Activated naive CD8-positive, alpha-beta T cell treated with anti-CD3 and anti-CD28 coated beads, Interleukin-2, amount 50 U/mL, for 24 hours (primary cell): ENCODE measurements at places on chromosomes 6 and 20.

DNA sequence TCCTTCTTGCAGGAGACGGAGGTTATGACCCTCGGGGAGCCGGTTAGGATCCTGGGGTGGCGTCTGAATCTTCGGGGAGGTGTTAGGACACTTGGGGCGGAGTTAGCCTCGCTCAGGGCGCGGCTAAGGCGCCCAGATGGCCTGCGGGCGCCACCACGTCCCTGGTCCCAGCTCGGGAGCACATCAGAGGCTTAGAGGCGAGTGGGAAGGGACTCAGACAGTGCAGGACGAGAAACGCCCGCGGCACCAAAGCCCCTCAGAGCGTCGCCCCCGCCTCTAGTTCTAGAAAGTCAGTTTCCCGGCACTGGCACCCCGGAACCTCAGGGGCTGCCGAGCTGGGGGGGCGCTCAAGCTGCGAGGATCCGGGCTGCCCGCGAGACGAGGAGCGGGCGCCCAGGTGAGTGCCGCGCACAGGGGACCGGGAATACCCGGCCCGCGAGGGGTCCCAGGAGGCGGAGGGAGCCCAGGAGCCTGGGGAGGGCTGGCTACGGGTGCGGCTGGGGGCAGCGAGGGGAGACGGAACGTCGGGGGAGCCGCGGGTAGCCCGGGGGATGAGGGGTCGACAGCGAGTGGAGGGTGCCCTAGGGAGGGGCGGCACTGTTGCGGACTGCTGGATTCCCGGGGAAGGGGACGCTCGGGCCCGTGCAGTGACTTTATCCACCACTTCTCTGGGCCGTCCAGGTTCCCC lies at the start of gene HCK:
HCK (plus strand) TSS at position 153 of the 688 bp plus-strand sequence.
- peaks cover 13% of the 10 kb centered on the region for H3K4me1 ChIP-seq
- H3K4me3 ChIP-seq, result peak within 1 kb of the TSS; percentile 66
- H3K36me3 ChIP-seq, result no peaks in the 10 kb centered on the region

DNA sequence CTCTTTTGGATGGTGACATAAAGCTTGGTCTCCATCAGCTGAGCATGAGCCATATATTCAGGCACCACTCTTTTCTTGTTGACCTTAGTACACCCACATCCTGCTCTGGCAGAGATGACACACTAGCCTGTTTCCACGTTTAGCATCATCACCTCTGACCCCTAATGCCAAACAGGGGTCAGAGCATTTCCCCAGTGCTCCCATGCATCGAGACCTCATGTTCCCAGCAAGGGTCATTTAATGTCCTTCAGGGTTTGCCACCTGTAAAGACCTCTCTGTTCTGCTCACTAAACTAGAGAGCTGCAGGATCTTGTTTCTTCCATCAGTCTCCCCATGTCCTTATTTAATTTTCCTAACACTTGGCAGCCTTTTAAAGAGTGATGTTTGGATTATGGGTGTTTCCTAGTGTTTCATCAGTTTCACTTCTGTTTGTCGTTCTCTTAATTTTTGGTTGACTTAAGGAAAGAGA lies 97.5 kb downstream of the AIG1 start:
- H3K27me3 ChIP-seq, result no peaks in the 10 kb centered on the region
- H3K4me1 ChIP-seq, result peaks cover 12% of the 10 kb centered on the region
- no peak for DNase-seq

- H3K27ac ChIP-seq, result peak overlapping the region; percentile 86
- DNase-seq, result no peak
- H3K4me1 ChIP-seq, result peaks cover 55% of the 10 kb centered on the region
- H3K36me3 ChIP-seq, result peaks cover under 1% of the 10 kb centered on the region
- H3K27me3 ChIP-seq, result no peaks in the 10 kb centered on the region
Measured at GRCh38 chr20:53597030-53597482, 3.4 kb upstream of the ZNF217 start.

- H3K4me3 ChIP-seq, result no peak overlapping the region
- H3K36me3 ChIP-seq, result no peaks in the 10 kb centered on the region
- H3K4me1 ChIP-seq, result no peaks in the 10 kb centered on the region
- H3K27me3 ChIP-seq, result peaks cover 6% of the 10 kb centered on the region
- H3K27ac ChIP-seq, result no peak overlapping the region
Measured at GRCh38 chr6:168126566-168127383, 47.8 kb upstream of the FRMD1 start.

GRCh38 chr6:72219536-72219935 lies 333.2 kb downstream of the RIMS1 start:
- no peak for DNase-seq
- H3K4me1 ChIP-seq, result no peaks in the 10 kb centered on the region
- H3K36me3 ChIP-seq, result no peaks in the 10 kb centered on the region
- H3K27me3 ChIP-seq, result no peaks in the 10 kb centered on the region
- H3K27ac ChIP-seq, result no peak overlapping the region

- peaks cover 31% of the 10 kb centered on the region for H3K27me3 ChIP-seq
- H3K4me1 ChIP-seq, result no peaks in the 10 kb centered on the region
- no peak overlapping the region for H3K27ac ChIP-seq
- DNase-seq, result peak; percentile 68
- H3K36me3 ChIP-seq, result no peaks in the 10 kb centered on the region
Measured at GRCh38 chr6:3732345-3733141, 19.0 kb downstream of the PXDC1 start.

DNA sequence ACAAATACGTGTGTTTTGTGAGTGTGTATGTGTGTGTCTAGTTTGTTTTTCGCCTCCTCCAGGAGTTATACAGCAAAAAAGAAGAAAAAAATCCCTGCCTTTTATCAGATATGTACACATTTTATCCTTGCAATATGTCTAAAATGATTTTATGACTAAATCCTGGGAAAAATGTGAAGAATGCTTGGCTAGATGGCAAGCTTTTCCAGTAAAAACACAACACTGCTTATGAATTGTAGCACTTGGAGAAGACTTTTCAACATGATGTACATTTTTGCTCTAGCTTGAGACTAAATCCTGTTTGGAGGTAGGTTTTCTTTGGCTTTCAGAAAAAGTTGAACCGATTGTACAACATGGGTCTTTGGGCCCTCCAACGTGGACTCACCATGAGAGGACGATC lies 160.2 kb downstream of the GMPR start:
- H3K4me1 ChIP-seq, result peaks cover 24% of the 10 kb centered on the region
- no peak for DNase-seq
- no peak overlapping the region for H3K27ac ChIP-seq
- no peaks in the 10 kb centered on the region for H3K27me3 ChIP-seq
- H3K4me3 ChIP-seq, result no peak overlapping the region
- H3K36me3 ChIP-seq, result peaks cover 17% of the 10 kb centered on the region

GRCh38 chr20:25148181-25148981 lies 47.1 kb upstream of the ENTPD6 start:
- peaks cover 20% of the 10 kb centered on the region for H3K27me3 ChIP-seq
- H3K36me3 ChIP-seq, result no peaks in the 10 kb centered on the region
- H3K27ac ChIP-seq, result peak overlapping the region; percentile 81

GRCh38 chr20:48262955-48263354 lies 477.7 kb upstream of the SULF2 start:
- no peaks in the 10 kb centered on the region for H3K36me3 ChIP-seq
- H3K4me3 ChIP-seq, result no peak overlapping the region
- H3K27ac ChIP-seq, result no peak overlapping the region
- H3K27me3 ChIP-seq, result no peaks in the 10 kb centered on the region

DNA sequence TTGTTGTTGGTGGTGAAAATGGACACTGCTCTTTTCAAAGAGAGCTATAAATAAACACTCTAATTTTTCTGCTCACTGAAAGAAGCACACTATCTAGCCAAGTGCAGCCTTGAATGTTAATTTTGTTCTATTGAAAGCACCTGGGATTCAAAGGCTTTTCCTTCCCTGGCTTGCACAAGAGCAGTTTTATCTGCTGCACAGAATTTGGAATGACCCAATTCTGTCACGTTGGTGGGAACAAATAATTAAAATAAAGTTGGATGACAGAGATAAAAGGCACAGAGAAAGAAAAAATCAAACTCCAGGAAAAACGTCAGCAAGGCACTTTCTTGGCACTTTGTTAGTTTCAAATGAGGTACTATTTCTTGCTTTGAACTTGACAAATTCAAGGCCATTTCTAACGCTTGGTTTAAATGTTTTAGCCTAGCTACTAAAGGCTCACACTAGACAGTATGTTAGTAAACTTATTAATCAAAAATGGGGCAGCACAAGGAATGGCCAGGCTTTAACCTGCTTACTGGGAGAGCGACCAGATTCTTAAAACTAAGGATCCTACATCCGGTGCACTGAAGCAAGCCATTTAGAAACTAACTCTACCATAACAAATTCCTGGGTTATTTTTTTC lies 145.5 kb upstream of the ARG1 start:
- peaks cover 20% of the 10 kb centered on the region for H3K4me1 ChIP-seq
- no peak overlapping the region for H3K4me3 ChIP-seq
- H3K27ac ChIP-seq, result no peak overlapping the region
- H3K36me3 ChIP-seq, result peaks cover 14% of the 10 kb centered on the region
- H3K27me3 ChIP-seq, result no peaks in the 10 kb centered on the region
- no peak for DNase-seq

GRCh38 chr6:128437685-128438084 lies 82.7 kb downstream of the PTPRK start:
- H3K27ac ChIP-seq, result no peak overlapping the region
- H3K4me1 ChIP-seq, result no peaks in the 10 kb centered on the region
- no peak overlapping the region for H3K4me3 ChIP-seq
- no peaks in the 10 kb centered on the region for H3K36me3 ChIP-seq
- H3K27me3 ChIP-seq, result no peaks in the 10 kb centered on the region

DNA sequence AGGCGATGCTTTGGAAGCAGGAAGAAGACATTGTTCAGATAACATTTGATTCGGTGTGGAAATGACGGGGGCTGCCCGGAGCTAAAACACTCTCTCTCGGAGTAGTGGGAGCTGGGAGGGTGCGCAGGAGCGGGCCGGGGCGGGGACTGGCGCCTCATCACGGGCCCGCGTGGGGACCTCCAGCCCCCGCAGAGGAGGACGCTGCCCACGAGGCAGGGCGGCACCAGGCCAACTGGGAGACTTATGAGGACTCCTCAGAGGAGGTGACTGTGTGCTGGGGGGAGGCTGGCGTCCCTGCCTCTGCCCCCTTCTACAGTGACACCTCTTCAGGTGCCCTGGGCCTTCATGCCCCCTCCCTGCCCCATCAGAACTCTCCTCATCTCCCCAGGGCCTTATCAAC lies 15.2 kb downstream of the DDO start:
- no peak overlapping the region for H3K4me3 ChIP-seq
- H3K4me1 ChIP-seq, result no peaks in the 10 kb centered on the region
- no peak overlapping the region for H3K27ac ChIP-seq
- no peaks in the 10 kb centered on the region for H3K36me3 ChIP-seq

DNA sequence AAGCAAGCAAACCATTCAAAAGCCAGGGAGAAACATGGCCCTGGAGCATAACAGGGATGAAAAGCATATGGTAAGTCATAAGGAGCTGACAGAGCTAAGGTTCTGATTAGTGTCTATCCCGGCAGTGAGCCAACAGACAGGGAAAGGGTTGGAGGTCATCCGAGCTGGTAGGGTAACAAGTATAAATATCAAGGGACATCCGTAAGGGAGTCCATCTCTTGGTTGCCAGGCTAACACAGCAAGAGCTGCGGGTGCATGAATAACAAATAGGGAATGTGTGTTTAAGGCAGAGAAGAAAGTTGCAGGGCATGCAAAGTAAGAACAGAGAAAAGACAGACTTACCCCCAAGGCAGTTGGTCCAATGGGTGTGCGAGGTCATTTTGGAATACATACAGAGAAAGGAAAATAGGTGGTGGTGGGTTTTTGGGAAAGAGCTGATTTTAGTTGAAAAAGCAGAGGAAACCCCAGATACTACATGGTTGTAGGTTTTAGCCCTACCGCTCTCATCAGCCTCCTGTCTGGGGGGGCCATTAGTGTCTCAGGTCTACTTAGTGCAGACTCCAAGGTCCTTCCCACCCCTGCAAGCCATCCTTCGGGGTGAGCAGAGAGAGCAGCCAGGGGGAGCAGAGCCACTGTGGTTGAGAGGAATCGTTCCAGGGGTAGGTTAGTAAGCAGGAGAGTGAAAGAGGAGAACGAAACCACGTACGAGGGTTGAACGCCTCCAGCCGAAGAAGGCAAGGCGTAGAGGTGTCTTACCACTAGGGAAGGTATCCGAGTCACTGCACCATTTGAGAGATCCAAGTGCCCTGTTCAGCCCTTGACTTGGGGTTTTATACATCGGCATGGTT lies at the start of gene ERVFRD-1:
ERVFRD-1 (minus strand) TSS at position 805 of the 848 bp plus-strand sequence. CDS start 6,415 bp downstream, outside the sequence.
- H3K27me3 ChIP-seq, result no peaks in the 10 kb centered on the region
- peaks cover 4% of the 10 kb centered on the region for H3K36me3 ChIP-seq
- peaks cover 28% of the 10 kb centered on the region for H3K4me1 ChIP-seq
- no peak within 1 kb of the TSS for H3K27ac ChIP-seq

DNA sequence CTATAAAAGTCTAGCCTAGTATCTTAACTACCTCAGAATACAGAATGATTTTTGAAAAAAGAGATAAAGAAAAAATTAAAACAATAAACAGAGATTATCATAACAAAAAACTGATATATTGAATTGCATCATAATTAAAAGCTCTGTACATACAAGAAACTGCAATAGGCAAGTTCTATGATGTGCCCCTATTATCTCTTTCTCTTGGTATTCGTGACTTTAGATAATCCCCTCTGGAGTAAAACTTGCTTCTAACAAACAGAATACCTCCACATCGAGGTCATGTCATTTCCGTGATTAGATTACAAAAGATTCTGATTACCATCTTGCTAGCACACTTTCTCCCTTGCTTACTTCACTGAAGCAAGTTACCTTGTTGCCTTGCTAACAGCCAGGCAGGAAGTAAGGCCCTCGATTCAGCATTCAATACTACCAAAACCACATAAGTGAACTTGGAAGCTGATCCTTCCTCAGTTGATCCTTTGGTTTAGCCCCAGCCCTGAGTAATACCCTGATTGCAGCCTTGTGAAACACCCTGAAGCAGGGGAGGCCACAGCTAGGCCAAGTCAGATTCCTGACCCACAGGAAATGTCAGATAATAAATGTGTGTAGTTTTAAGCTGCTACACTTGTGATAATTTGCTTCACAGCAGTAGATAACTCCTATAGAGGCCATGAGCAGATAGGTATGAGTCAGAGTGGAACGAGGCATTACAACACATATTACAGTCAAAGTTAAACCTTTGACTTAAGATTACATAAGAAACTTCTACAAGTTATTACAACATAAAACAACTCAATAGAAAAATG lies 53.7 kb upstream of the TMX4 start:
- H3K36me3 ChIP-seq, result no peaks in the 10 kb centered on the region
- DNase-seq, result no peak
- peak overlapping the region; percentile 50 for H3K27ac ChIP-seq
- no peak overlapping the region for H3K4me3 ChIP-seq
- H3K27me3 ChIP-seq, result no peaks in the 10 kb centered on the region

- peaks cover 7% of the 10 kb centered on the region for H3K4me1 ChIP-seq
- H3K36me3 ChIP-seq, result no peaks in the 10 kb centered on the region
- H3K4me3 ChIP-seq, result no peak overlapping the region
Measured at GRCh38 chr20:51960047-51960675, 157.8 kb upstream of the SALL4 start.
